Epithelial cell of proximal tubule (primary cell): ENCODE measurements at places on chromosomes 2 and 18. TPM values are rescaled to one million over a fixed set of nuclear protein-coding genes. Genes with fewer than 3 reads are reported as not detected.

TCF23 gene
- total RNA-seq: not detected in 2 replicates

WDPCP gene
- total RNA-seq: 1.6 and 2.6 TPM in 2 replicates

GRCh38 chr2:239190921-239191885, 209.6 kb downstream of the HDAC4 start:
- DNase-seq: no peak

CTDP1 gene
- 13.9 and 20.4 TPM in 2 replicates for total RNA-seq

PJVK gene
- total RNA-seq: 0.58 and 0.65 TPM in 2 replicates

- no peak for DNase-seq
These were observed 30.7 kb upstream of the IL1R1 start for GRCh38 chr2:102111823-102112222.

LRRTM1 gene
- 0.81 and 2.0 TPM in 2 replicates for total RNA-seq

DNA sequence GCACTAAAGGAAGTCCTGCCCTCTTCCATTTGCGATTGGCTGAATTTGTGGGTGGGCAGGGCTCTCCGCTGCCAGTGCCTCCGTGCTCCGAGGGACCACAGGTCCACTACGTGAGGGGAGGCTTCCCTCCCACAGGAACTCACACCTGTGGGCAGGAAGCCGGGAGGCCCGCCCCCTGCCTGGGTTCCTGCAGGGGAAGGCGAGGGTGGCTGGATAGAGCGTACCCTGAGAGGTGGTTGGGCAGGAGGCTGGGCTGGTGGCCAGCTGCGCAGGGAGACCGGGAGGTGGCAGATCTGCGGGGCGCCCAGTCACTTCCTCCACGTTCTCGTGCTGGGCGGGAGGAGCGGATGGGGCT, 47.0 kb upstream of the PTH2R start:
- no peak for DNase-seq

GRCh38 chr2:24365051-24365450, 4.7 kb upstream of the ITSN2 start:
- DNase-seq: peak; percentile 36

SLC23A3 gene
- total RNA-seq: 0.06 TPM in 1 of 2 replicates, not detected in the other

- DNase-seq: no peak
These were observed 6.3 kb upstream of the GAL3ST2 start for GRCh38 chr2:241770185-241770935.

FARP2 gene
- 34.2 and 43.3 TPM in 2 replicates for total RNA-seq

- no peak for DNase-seq
These were observed 96.3 kb upstream of the TANK start for GRCh38 chr2:161063946-161064306.

POTEJ gene
- total RNA-seq: not detected in 2 replicates

GRCh38 chr2:144382849-144383248, 137.1 kb downstream of the ZEB2 start:
- no peak for DNase-seq

STPG4 gene
- 0.58 TPM in 1 of 2 replicates, not detected in the other for total RNA-seq

CNDP1 gene
- total RNA-seq: not detected in 2 replicates

- no peak for DNase-seq
These were observed 433.7 kb upstream of the TRIB2 start for GRCh38 chr2:12282780-12283695.

- DNase-seq: no peak
These were observed 282.0 kb upstream of the PXDN start for GRCh38 chr2:2026252-2026831.

PLGLB2 gene
- 1.7 TPM in 1 of 2 replicates, not detected in the other for total RNA-seq

NGEF gene
- 4.2 and 8.6 TPM in 2 replicates for total RNA-seq

ZDBF2 gene
- 2.9 and 6.4 TPM in 2 replicates for total RNA-seq

- no peak for DNase-seq
These were observed 50.2 kb upstream of the CABLES1 start for GRCh38 chr18:23085066-23085465.

C2orf72 gene
- total RNA-seq: 0.29 and 3.8 TPM in 2 replicates

ASXL3 gene
- under 0.01 and 0.23 TPM in 2 replicates for total RNA-seq

- no peak for DNase-seq
These were observed 23.5 kb upstream of the L3MBTL4 start for GRCh38 chr18:6437937-6438818.

DNA sequence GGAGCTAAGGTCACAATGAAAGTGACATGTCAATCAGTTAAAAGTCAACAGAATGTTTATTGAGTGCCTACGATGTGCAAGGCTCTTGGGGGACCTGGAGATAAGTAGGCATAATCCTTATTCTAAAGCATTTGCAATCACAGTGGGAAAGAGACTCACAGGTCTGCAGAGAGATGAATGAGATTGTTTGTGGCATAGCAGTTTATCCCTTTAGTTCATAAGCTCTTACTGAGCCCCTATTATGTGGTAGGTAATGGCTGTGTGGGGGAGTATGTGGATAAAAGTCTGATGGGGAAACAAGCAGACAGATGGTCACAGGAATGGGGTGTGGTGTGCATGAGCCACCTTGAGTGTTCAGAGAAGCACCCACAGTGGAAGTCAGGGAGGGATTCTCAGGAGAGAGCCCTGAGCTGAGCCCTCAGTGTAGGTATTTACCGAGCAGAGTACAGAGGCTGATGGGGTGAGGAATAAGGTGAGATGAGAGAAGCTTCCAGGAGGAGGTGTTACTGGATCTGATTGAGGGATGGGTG, 48.1 kb downstream of the EMILIN2 start:
- DNase-seq: no peak

GRCh38 chr18:62436636-62437234, 86.1 kb upstream of the ZCCHC2 start:
- no peak for DNase-seq

- peak; percentile 41 for DNase-seq
These were observed 61.6 kb upstream of the SLC38A11 start for GRCh38 chr2:165016772-165017411.

DNA sequence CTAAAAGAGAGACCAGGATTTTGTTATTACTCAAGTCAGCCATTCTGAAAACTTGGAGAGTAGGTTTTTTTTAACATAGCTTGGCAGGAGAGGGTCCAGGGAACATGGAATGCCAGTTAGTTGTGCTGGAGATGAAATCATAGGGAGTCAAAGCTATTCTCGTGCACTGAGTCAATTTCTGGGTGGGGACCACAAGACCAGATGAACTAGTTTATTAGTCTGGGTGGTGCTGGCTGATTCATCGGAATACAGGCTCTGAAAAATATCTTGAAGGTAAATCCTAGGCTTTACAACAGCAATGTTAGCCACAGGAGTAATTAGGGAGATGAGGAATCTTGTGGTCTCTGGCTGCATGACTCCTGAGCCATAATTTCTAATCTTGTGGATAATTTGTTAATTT, 921.4 kb downstream of the TRIB2 start:
- DNase-seq: no peak

UGT1A4 gene
- 0.07 TPM in 1 of 2 replicates, not detected in the other for total RNA-seq

DNA sequence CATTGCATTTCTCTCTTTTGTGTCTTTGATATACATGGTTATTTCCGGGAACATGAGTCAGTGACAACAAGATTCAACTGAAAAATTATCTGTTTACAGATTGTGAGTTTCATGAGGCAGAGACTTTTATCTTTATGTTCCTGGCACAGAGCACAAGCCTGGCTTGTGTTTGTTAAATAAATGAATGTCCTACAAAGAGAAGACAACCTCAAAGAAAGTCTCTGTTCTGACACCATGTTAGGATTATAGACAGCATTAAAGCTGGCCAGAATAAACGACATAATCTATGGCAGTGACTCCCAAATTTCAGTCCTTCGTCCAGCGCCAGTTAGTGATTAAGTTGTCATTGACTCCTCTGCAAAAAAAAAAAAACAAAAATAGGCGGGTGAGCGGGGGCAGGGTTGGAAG, 97.4 kb upstream of the DNAJC10 start:
- no peak for DNase-seq

GRCh38 chr2:202054679-202055078, 18.4 kb upstream of the KIAA2012 start:
- DNase-seq: no peak
